Activated T-cell treated with anti-CD3 and anti-CD28 coated beads for 24 hours (primary cell): ENCODE measurements at places on chromosomes 16 and 17.

DNA sequence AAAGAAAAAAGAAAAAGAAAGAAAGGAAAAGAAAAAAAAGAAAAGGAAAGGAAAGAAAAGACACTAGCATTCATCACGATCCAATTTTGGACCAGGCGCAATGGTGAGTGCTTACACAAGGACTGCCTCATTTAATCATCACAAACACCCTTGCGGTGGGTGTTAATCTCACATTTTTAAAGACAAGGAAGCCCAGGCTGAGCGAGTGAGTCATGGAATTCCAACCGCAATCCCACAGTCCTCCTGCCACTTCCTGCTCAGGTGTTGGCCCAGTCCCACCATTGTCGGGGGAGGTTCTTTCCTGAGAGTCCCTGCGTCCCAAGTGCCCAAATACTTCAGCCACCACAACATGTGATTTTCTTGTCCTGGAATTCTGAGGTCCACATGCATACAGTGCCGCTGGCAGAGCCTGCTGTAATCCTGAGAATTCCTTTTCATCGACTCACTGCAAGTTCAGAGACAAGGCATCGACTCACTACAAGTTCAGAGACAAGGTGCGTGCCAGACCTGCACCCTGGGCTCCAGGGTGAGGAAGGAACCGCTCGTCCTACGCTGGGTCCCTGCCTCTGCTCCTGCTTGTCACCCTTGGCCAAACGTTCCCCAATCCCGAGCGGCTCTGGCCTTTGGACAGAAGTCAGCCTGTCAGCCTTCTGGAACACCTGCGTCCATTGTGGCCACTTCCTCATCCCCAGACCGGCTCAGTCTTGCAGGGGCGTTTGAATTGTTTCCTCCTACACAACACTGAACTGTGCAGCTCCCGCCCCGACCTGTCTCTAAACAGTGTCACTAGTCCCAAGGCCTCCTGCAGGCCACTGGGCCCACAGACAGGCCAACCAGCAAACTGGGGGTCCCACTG lies 5.8 kb downstream of the ZG16B start:
- no peak for DNase-seq

DNA sequence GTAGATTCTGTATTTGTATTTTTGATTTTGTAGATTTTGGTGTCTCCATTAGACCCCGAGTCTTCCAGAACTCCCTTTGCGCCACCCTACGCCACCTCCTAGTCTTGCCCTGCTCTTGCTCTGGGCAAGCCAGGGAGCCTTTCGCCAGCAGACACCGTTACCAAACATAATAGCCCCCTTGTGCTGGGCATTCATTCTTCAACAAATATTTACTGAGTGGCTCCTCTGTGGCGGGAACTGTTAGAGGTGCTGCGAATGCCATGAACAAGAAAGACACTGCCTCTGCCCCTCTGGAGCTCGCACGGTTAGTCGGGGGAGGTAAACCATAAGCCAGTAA lies 841 bp upstream of the GPT2 start:
- DNase-seq: no peak

DNA sequence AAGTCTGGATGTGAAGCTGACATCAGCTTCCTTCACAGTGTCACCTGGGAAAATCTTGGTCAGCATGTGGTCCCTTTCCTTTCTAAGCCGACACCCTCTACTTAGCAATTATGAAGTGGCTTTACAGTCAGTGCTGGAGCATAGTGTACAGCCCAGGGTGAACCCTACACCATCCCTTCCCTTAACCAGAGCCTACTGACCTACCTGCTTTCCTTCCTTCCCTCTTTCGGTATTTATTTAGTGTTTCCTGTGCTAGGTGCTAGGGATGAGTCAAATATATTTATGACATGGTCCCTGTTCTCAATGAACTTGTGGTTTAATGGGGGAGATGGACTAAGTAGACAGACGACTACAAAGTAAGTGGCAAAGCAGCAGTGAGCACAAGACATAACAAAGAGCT lies 77.5 kb downstream of the CDK5R1 start:
- DNase-seq: no peak

DNA sequence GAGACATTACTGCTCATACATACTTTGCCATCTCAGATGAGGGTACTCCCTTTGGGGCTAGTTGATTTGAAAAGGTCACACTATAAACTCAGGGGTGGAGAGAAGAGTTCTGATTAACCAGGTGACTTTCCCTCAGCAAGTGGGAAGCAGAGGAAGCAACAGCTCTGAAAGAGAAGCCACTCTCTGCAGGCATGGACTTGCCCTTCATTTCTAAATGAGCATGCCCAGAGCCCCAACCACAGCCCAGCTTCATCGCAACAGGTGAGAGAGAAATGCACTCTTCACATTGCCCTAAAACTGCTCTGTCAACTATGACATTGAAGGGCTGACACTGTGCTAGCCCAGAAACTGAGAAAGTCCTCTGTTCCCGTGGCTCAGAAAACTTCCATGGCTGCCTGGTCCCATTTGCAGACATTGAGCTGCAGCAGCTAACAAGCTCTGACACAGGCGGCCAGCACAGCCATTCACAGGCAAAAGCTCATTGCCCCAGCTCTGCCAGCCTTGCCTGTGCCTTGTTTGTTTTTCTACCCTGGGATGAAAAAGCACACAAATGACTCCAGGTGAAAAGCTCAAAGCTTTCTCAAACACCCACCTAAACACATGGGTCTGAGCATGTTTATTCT lies 419.8 kb upstream of the DYNLRB2 start:
- DNase-seq: no peak

DNA sequence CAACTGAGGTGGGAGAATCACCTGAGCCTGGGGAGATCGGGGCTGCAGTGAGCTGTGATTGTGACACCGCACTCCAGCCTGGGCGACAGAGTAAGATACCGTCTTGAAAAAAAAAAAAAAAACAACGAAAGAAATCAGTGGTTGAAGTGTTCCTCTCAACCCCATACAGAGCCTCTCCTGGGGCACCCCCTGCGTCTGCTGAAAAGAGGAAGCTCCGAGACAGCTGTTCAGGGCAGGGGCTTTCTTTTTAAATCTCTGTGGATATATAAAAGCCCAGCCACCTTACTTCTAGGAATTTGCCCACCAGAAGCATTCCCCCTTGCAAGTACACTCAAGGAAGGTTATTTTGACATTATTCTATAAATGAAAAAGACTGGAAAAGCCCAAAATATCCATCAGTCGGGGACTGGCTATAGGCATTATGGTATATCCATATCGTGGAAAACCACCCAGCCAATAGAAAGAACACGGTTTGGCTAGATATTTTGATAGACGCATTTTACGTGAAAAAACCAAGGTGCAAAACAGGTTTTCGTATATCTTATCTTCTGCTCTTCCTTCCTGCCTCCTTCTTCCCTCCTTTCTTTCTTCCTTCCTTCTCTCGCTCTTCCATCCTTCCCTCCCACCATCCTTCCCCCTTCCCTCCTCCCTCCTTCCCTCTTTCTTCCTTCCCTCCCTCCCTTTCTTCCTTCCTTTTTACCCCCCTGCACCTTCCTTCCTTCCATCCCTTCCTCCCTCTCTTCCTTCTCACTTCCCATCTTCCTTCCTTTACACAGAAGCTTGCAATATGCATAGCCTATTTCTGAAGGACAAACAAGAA lies 9.2 kb upstream of the CCL22 start:
- DNase-seq: no peak

DNA sequence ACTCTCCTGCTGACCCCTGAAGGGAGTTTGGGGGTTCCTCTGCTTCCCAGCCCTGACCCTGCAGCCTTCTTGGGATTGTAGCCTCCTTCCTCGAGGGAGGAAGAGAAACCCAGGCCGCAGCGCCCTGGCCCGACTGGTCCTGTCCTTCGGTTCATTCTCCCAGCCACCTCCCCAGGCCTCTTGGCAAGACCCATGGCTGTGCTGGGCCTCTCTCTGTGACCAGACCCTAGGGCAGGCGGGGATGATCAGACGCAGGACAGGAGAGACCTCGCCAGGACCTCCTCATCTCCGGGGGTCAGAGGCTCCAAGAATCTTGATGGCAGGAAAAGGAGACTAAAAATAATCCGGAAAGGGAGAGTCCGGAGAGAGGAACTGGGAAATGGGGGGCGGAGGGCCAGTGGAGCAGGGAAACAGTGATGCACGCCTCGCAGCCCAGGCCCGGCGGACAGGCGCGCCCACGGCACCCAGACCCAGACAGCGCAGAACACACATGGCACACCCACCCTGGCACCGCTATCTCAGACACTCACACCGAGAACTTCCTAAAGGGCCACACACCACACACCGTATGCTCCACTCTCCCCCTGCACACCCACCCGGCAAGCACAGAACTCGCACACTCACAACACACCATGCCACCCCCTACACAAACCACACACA lies 1.2 kb downstream of the ARHGEF15 start:
- DNase-seq: no peak

DNA sequence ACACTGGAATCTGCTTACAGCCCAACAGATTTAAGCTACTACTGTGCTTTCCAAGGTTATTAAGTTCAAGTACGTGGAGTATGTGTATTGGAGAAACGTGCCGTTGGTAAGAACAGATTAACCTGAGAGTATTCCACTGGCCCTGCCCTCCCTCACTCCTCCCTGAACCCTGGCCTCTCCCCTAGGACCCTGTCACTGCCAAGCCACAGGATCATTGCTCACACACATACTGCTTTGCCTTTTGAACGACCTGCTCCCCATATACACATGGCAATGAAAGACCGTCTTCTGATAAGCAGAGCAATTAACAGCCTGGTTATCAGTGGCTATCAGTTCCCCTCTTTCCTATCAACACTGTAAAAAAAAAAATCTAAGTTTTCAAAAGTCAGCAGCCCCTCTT lies 458.9 kb upstream of the DYNLRB2 start:
- DNase-seq: no peak

- no peak for DNase-seq
Measured at GRCh38 chr17:17200831-17201230, 5.3 kb downstream of the PLD6 start.

DNA sequence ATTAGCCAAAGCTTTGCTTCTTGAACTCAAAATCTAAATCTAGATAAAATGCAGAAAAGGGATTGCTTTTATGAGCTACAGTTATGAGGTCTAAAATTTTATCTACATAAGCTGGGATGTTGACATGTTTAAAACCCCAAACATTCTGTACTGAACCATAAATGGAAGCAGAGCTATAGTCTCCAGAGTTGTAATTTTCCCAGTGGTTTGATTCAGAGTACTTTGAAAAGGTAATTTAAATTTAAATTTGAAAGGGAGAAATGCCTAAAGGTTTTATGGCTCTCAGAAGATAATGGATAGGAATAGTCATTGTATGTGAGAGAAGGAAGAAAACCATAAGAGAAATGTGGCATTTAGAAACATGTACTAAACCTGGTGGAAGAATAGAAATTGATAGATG lies 163.2 kb downstream of the PPM1E start:
- DNase-seq: no peak

GRCh38 chr17:4162775-4163466 lies 19.9 kb downstream of the CYB5D2 start:
- no peak for DNase-seq

GRCh38 chr16:8548166-8548565 lies 42.1 kb downstream of the TMEM114 start:
- no peak for DNase-seq

DNA sequence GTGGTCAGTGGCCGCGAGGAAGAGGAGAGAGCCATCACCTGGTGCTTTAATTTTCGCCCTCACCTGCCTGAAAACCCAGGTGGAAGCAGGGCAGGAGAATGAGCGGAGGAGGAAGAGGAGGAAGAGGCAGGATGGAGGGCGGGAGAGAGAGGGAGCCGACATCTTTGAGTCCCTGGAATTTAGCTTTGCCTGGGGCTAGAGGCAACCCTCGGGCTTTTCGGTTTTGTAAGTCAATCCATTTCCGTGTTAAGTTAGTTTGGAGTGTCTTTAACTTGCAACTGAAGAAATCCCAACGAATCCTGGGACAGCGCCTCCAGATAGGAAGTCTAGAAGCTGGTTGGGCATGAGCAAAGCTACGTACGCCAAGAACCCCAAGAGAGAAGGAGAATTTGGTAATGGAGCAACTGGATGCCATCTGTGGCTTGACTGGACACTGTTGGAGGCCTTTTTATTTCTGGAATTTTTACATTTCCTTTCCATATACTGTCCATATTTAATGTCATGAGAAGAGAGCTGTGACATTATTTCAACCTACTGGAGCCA lies 36.9 kb upstream of the ATP2A3 start:
- no peak for DNase-seq

DNA sequence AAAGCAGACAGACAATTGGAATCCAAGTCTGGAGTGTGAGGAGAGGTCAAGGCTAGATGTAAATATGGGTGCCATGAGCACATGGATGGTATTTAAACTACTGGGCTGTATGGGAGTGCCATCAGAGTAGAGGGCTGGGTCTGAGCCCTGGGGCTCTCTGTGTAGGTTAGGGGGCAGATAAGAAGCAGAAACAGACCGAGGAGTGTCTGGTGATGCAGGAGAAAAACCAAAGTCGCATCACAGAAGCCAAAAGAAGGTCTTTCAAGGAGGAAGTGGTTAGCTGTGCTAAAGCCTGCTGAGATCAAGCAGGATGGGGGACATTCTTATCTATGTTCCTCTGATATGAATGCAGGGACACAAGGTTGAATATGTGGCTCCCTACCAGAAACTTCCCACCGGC lies 1.9 kb downstream of the TSEN54 start:
- DNase-seq: no peak

DNA sequence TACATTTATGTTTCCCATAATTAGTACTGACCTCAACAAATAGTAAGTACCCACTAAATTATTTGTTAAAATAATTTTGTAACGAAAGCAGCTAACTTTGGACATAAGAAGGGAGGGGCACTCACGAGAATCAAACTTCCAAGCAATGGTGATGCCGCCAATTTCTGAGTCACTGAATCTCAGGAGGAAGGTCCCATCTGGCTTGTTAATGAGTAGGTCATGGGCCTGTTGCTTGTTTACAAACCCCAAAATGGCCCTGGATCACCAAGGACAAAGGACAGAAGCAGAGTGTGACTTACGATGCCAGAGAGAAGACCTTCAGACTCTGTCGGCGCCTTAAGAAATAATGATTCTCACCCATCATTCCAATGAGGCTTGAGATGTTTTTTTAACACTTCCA lies 15.8 kb upstream of the GHDC start:
- DNase-seq: no peak

GRCh38 chr16:12126091-12126806 lies 149.7 kb downstream of the SNX29 start:
- no peak for DNase-seq

- no peak for DNase-seq
Measured at GRCh38 chr17:17570140-17570797, 21.2 kb downstream of the PEMT start.

- DNase-seq: no peak
Measured at GRCh38 chr17:67431249-67432015, 54.4 kb downstream of the PITPNC1 start.

DNA sequence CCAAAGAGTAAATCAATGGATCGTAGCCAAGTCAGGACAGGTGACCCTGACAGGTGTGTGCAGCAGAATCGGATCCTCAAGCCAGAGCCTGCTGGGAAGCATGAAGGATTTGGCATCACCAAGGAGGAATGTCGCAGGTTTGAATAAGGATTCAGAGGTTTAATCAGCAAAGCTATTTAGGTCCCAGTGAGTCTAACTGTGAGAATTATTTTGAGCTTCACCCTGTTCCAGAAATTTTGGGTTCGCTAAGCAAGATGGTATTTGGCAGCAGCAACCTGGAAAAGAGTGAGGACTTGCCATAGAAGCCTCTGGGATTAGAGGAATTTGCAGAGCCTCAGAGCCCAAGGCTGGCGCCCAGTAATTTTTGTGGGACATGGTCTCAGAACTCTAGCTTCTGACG lies 173.0 kb downstream of the CCDC182 start:
- DNase-seq: no peak
